ENCODE measurements at places on chromosomes 6 and 20. TPM values are rescaled to one million over a fixed set of nuclear protein-coding genes. Genes with fewer than 3 reads are reported as not detected.
A peak's percentile ranks its signal among the peaks of the same experiment; 100 is the strongest.

DNA sequence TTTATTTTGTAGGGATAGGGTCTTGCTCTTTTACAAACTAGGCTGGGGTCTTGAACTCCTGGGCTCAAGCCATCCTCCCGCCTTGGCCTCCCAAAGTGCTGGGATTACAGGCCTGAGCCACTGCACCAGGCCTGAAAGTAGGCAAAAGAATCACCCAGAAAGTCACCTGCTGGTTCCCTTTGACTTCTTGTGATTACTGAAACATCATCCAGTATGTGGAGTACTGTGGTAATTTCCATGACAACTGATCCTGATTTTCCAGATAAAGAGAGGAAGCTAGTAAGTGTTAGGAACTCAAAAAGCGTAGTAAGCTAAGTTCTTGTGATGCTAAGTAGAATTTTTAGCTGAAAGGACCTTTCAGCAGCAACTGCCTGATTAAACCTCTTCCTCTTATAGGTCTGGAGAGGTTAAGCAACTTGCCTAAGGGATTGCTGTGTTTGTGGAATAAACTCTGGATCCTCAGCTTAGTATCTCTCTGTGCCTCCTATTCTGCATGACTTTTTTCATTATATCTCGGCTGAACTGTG is 16.8 kb downstream of the RALY start:
- no peaks in the 10 kb centered on the region for H3K36me3 ChIP-seq
- no peak overlapping the region for H3K4me3 ChIP-seq
- H3K4me1 ChIP-seq = peaks cover 64% of the 10 kb centered on the region
- no peak for DNase-seq
- no peaks in the 10 kb centered on the region for H3K27me3 ChIP-seq

The THBS2 gene
- total RNA-seq = 1,906 TPM

DNA sequence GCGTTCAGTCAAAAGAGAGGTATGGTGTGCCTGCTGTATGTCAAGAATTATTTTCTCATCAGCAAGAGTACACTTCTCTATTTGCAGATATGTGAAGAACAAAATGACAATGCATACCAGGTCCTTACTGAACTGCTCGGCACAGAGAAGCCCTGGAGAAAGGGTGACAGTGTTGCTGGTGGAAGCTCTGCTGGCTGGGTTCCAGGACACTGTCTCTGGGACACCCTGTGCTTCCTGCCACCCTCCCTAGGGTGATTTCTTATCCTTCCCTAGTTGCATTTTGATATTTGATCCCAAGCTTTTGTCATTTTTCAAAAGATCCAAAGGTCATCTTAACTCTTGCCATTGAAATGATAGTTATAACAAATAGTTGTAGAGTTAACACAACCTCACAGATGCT is 8.3 kb upstream of the CST5 start:
- DNase-seq = no peak
- H3K27me3 ChIP-seq = peaks cover 21% of the 10 kb centered on the region
- no peaks in the 10 kb centered on the region for H3K36me3 ChIP-seq
- H3K27ac ChIP-seq = no peak overlapping the region

DNA sequence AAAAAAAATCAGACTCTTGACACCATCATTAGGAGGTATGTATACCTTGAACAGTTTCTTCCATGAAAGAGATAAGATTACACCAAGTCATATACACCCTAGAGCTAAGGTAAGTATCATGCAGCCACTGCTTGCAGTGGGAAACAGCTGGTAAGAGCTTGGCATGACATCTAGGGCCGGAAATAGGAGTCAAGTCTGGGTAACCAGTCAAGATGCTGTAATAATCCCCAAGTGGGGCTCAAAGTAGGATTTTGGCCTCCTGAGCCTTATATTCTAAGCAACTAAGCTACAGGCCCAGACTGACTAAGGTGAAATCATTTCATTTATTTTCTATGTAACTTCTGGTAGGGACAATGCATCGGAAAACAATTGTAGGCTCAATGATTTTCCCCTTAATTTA is 23.9 kb downstream of the TRERF1 start:
- no peaks in the 10 kb centered on the region for H3K36me3 ChIP-seq
- H3K4me1 ChIP-seq = peaks cover 6% of the 10 kb centered on the region
- no peak for DNase-seq
- no peaks in the 10 kb centered on the region for H3K27me3 ChIP-seq
- no peak overlapping the region for H3K4me3 ChIP-seq
- H3K27ac ChIP-seq = no peak overlapping the region

- no peak for DNase-seq
- H3K4me1 ChIP-seq = peaks cover 41% of the 10 kb centered on the region
- H3K27ac ChIP-seq = peak overlapping the region; percentile 96
- no peaks in the 10 kb centered on the region for H3K27me3 ChIP-seq
- no peak overlapping the region for H3K4me3 ChIP-seq
Measured at GRCh38 chr20:373171-373890, 7.2 kb upstream of the TRIB3 start.

- DNase-seq = no peak
- H3K27me3 ChIP-seq = peaks cover 6% of the 10 kb centered on the region
- H3K27ac ChIP-seq = no peak overlapping the region
- H3K36me3 ChIP-seq = no peaks in the 10 kb centered on the region
- no peak overlapping the region for H3K4me3 ChIP-seq
Measured at GRCh38 chr20:19588732-19589131, 169.3 kb upstream of the RIN2 start.

GRCh38 chr20:49290608-49291191 is 12.8 kb upstream of the ZNFX1 start:
- no peak overlapping the region for H3K27ac ChIP-seq
- no peak overlapping the region for H3K4me3 ChIP-seq
- H3K27me3 ChIP-seq = no peaks in the 10 kb centered on the region

The TBX18 gene
- total RNA-seq = 9.1 TPM

GRCh38 chr6:132598473-132598872 is 8.9 kb upstream of the TAAR5 start:
- no peak overlapping the region for H3K27ac ChIP-seq
- no peak for DNase-seq

The PARD6B gene
- total RNA-seq = 2.2 TPM

DNA sequence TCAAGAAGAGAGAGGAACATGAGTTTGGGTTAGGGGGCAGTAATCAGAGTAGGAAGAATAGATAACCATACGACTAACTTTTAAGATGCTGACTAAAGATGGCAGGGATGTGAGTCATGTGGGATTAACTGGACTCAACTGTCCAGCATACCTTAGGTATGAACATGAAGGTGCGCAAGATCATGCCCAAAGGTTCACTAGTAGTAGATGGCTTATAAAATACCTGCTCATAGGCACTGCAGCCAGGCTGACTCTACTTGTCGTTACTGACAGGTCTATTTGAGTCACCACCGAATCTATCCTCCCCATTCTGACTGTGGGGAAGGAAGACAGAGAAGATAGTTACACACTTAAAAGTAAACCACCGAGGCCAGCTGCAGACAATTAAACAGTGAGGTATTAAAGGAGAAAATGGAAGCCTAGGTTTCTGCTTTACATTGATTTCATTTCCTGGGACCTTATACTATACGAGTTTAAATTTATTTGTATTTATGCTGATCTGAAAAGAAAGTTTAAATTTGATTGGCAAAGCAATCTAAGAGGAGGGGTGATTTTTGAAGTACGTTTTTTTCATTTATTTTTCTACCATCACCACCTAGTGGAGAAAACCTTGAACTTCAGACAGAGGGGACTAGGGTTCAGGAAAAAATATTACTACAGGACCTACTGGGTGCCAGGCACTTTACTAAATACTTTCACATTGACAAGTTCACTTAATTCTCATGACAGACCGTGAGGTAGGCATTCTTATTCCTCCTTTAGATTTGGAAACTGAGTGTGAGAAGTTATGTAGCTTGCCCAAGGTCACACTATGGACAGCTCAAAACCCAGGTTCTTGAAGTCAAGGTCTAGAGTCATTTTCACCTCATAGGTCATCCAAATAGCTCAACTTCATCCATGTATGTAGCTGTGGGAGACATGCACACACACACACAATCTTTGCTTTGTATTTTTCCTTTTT is 4.0 kb upstream of the WRNIP1 start:
- DNase-seq = no peak
- H3K27me3 ChIP-seq = no peaks in the 10 kb centered on the region
- H3K27ac ChIP-seq = no peak overlapping the region
- no peaks in the 10 kb centered on the region for H3K36me3 ChIP-seq
- peaks cover 22% of the 10 kb centered on the region for H3K4me1 ChIP-seq

GRCh38 chr20:61217848-61218247 is 34.2 kb upstream of the CDH4 start:
- no peak for DNase-seq
- no peak overlapping the region for H3K4me3 ChIP-seq

The MAP7 gene
- total RNA-seq = 0.77 TPM

DNA sequence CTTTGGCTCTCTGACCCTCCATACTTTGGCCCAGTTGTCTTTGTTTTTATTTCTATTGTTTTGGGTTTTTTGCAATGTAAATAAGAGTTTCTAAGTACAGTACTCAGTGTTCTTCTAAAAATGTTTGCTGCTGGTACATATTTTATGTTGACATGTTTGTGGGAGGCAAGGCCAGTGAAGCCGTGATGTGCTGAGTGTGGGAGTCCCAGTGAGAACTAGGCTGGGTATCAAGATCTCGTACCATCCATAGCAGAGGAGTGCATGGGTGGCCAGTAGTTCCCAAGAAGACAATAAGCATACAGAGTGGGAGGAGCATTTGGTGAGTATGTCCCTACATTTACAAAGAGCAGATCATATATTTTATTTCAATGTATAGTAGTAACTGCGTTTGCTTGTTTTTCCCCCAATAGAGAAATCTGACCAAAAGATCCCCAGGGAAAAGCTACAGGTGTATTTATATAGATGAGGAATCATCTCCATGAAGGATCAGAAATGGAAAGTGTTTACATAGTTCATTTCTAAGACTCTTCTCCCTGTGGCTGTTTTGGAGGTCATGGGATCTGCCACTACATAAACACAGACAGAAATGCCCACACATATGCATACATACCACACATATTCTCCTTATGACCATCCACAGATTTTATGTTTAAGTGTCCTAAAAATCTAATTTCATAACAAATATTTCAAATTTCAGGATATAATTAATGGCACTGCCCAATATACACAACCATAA is 285.9 kb downstream of the ALDH8A1 start:
- H3K4me1 ChIP-seq = peaks cover 81% of the 10 kb centered on the region
- no peaks in the 10 kb centered on the region for H3K27me3 ChIP-seq
- peak overlapping the region; percentile 92 for H3K27ac ChIP-seq
- no peak for DNase-seq
- H3K36me3 ChIP-seq = no peaks in the 10 kb centered on the region

DNA sequence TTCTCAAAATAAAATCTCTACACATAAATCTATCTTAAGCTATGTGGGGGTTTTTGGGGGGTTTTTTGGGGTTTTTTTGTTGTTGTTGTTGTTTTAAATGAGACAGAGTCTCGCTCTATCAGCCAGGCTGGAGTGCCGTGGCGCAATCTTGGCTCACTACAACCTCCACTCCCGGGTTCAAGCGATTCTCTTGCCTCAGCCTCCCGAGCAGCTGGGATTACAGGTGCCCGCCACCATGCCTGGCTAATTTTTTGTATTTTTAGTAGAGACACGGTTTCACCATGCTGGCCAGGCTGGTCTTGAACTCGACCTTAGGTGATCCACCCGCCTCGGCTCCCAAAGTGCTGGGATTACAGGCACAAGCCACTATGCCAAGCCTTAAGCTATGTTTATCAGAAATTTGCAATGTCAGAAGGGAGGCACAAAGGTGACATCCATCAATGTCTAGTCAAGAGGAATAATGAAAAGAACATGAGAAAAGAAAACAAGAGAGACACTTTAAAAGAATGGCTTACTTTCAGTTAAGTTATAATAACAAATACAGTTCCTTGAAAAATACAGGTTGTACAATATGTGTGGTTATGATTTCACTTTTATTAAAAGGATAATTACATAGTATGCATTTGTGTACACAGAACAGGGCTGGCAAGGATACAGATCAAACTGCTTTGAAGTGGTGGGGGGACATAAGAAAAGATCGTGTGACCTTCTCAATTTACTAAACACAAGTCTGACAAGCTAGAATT is 28.6 kb downstream of the SLC23A2 start:
- H3K27me3 ChIP-seq = no peaks in the 10 kb centered on the region
- peak overlapping the region; percentile 92 for H3K27ac ChIP-seq
- peaks cover 16% of the 10 kb centered on the region for H3K4me1 ChIP-seq
- H3K36me3 ChIP-seq = peaks cover 10% of the 10 kb centered on the region
- no peak overlapping the region for H3K4me3 ChIP-seq

The CNKSR3 gene
- 11.5 TPM for total RNA-seq

- no peak for DNase-seq
- H3K4me3 ChIP-seq = no peak overlapping the region
- no peaks in the 10 kb centered on the region for H3K27me3 ChIP-seq
- H3K4me1 ChIP-seq = peaks cover 32% of the 10 kb centered on the region
Measured at GRCh38 chr20:34042262-34042661, 48.6 kb downstream of the RALY start.

GRCh38 chr6:67863346-67863745 is 771.7 kb upstream of the ADGRB3 start:
- H3K4me3 ChIP-seq = no peak overlapping the region
- H3K27me3 ChIP-seq = no peaks in the 10 kb centered on the region
- no peak overlapping the region for H3K27ac ChIP-seq
- H3K36me3 ChIP-seq = no peaks in the 10 kb centered on the region
- DNase-seq = no peak

- H3K27ac ChIP-seq = no peak overlapping the region
- H3K36me3 ChIP-seq = peaks cover 47% of the 10 kb centered on the region
- no peak overlapping the region for H3K4me3 ChIP-seq
- no peaks in the 10 kb centered on the region for H3K27me3 ChIP-seq
Measured at GRCh38 chr20:62129731-62130531, 7.7 kb downstream of the LSM14B start.

- DNase-seq = no peak
- H3K27me3 ChIP-seq = no peaks in the 10 kb centered on the region
Measured at GRCh38 chr6:56660381-56660730, 17.7 kb upstream of the DST start.

- no peak overlapping the region for H3K27ac ChIP-seq
- no peaks in the 10 kb centered on the region for H3K36me3 ChIP-seq
- DNase-seq = no peak
- H3K27me3 ChIP-seq = no peaks in the 10 kb centered on the region
- no peak overlapping the region for H3K4me3 ChIP-seq
Measured at GRCh38 chr6:71252410-71252809, 36.2 kb upstream of the OGFRL1 start.

- H3K27me3 ChIP-seq = no peaks in the 10 kb centered on the region
- H3K4me1 ChIP-seq = peaks cover 94% of the 10 kb centered on the region
- peak overlapping the region; percentile 87 for H3K27ac ChIP-seq
- peaks cover 54% of the 10 kb centered on the region for H3K36me3 ChIP-seq
- no peak overlapping the region for H3K4me3 ChIP-seq
Measured at GRCh38 chr6:3735029-3735605, 16.4 kb downstream of the PXDC1 start.

The SYTL3 gene
- 1.4 TPM for total RNA-seq

The HTR1E gene
- not detected for total RNA-seq

The PROCR gene
- total RNA-seq = 5.2 TPM

- peak; percentile 77 for DNase-seq
- no peak overlapping the region for H3K4me3 ChIP-seq
- H3K27ac ChIP-seq = no peak overlapping the region
- peaks cover 44% of the 10 kb centered on the region for H3K27me3 ChIP-seq
Measured at GRCh38 chr20:62728781-62729300, 20.2 kb downstream of the NTSR1 start.

- no peak overlapping the region for H3K4me3 ChIP-seq
- no peaks in the 10 kb centered on the region for H3K27me3 ChIP-seq
- H3K36me3 ChIP-seq = no peaks in the 10 kb centered on the region
Measured at GRCh38 chr6:105066233-105066632, 109.3 kb downstream of the LIN28B start.
